Activated CD8-positive, alpha-beta T cell treated with anti-CD3 and anti-CD28 coated beads, Interleukin-2, amount 10 ng/mL, durations not matched to agents 7 days and 5 days (primary cell): ENCODE measurements at places on chromosomes 6 and 20. TPM values are rescaled to one million over a fixed set of nuclear protein-coding genes. Genes with fewer than 3 reads are reported as not detected.

HAO1 gene
- total RNA-seq: not detected

ARFGEF3 gene
- 0.05 TPM for total RNA-seq

CALHM4 gene
- not detected for total RNA-seq

STK35 gene
- total RNA-seq: 16.2 TPM

MUC21 gene
- total RNA-seq: not detected

SNPH gene
- total RNA-seq: 6.5 TPM

MTFR2 gene
- total RNA-seq: 27.2 TPM

PNLDC1 gene
- 0.79 TPM for total RNA-seq

GRCh38 chr6:80366051-80366450 is 259.6 kb downstream of the BCKDHB start:
- DNase-seq: no peak

DNA sequence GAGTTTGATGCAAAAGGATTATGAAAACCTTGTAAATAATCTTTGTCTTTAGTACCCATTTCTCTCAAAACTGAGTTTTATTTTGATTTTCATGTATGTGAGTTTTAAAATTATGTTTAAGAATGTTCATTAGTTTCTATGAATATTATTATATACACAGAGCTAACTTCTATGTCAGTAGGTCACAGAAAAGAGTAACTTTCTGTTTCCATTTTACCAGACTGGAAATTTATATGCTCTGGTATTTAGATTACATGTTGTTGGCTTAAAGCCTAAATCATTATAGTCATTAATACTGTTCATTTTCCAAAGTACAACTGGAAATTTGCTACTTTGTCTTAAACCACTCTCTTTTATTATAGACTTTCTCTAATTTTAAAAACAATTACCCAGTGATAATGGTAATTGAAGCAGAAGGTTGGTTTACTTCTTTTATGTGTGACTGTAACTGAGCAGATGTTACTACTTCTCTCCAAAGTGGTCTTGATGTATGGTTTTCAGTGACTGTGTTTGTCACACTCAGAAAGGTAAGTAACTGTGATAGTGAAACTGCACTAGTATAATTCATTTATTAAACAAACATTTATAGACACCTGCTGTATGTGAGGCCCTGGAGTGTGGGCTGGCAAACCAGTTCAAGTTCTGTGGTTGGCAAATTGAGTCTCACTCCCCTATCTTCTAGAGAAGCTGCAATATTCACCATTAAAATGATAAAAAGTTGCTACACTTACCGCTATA is 13.2 kb downstream of the CRYBG1 start:
- no peak for DNase-seq

DNA sequence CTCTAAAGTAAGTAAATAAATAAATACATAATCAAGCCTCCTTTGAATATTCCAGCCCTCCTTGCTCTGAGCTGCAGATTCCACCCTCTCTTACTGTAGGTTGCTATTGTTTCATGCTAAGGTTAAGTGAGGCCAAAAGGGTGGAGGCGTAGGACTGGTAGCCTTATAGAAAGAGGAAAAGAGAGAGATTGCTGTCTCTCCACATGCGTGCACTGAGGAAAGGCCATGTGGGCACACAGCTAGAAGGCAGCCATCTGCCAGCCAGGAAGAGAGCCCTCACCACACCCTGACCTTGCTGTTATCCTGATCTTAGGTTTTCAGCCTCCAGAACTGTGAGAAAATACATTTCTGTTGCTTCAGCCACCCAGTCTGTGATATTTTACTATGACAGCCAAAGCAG is 87.4 kb upstream of the SHLD1 start:
- DNase-seq: no peak

- DNase-seq: no peak
Measured at GRCh38 chr20:36473164-36473563, 68.2 kb upstream of the MYL9 start.

- no peak for DNase-seq
Measured at GRCh38 chr6:128124713-128125112, 223.9 kb upstream of the THEMIS start.

DNA sequence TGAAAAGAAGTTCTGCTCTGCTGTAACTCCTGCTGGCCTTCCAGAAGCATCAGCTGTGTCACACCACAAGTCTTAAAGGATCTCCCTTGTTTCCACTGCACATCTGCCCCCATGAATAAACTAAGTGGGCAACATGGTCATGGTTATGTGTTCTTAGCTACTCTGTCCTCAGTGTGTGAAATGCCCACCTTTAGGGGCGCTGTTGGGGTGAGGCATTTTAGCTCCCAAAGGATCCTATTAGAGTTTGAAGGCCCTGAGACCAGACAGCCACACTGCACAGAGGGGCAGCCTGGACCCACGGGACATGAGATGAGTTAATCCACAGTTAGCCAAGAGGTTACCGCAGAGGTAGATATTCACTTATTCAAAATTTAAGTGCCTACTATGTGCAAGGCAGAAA is 294.3 kb upstream of the QKI start:
- no peak for DNase-seq

DNA sequence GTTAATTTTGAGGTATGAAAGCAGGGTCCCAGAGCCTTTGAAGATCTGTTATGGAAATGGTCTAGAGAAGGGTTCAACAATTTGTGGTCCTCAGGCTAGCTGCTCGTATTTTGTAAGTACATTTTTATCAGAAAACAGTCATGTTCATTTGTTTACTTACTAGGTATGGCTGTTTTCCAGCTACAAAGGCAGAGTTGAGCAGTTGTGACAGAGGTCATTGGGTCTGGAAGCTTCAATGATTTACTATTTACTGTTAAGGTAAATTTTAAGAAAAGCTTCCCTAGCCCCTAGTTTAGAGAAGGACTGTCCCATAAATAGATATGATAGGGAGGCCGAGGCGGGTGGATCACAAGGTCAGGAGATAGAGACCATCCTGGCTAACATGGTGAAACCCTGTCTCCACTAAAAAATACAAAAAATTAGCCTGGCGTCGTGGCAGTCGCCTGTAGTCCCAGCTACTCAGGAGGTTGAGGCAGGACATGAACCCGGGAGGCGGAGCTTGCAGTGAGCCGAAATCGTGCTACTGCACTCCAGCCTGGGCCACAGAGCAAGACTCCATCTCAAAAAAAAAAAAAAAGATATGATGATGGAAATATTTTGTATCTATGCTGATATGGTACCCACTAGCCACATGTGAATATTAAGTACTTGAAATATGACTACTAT is 538.4 kb upstream of the CITED2 start:
- DNase-seq: no peak

DNA sequence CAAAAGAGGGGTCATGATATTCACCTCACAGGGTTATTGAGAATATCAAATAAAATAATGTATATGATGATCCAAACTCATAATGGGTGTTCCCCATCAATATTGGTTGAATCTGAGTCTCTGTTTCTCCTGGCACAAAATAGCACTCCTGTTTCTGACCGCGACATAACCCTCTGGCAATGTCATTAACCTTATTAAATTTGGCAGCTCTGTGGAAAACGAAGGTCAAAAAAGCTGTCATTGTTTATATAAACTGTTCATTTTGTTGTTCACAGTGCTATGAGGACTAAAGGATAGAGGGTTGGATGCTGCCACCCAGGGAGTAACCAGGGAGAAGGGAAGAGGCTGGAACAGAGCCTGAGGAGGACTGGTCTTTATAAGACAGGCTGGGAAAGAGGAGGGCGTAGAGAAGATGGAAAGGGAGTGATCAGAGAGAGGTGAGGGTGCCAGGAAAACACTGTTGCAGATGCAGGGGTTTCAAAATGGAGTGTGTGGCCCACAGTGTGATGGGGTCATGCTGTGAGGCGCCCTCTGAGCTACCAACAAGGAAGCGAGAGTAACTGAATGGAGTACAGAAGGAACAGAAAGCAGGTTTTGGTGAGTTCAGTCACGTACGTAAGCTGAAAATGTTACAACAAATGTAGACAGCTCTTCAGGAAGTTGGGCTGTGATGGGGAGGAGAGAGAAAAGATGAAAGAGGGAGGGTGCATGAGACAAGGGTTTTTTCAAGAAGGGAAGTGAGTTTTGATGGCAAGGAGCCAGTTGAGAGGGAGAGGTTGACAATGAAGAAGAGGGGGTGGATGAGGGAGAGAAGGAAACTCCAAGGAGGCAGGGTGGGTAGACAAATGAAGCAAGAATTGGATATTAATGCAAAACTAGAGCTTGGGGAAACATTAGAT is 251.6 kb upstream of the TAB2 start:
- peak; percentile 66 for DNase-seq

DNA sequence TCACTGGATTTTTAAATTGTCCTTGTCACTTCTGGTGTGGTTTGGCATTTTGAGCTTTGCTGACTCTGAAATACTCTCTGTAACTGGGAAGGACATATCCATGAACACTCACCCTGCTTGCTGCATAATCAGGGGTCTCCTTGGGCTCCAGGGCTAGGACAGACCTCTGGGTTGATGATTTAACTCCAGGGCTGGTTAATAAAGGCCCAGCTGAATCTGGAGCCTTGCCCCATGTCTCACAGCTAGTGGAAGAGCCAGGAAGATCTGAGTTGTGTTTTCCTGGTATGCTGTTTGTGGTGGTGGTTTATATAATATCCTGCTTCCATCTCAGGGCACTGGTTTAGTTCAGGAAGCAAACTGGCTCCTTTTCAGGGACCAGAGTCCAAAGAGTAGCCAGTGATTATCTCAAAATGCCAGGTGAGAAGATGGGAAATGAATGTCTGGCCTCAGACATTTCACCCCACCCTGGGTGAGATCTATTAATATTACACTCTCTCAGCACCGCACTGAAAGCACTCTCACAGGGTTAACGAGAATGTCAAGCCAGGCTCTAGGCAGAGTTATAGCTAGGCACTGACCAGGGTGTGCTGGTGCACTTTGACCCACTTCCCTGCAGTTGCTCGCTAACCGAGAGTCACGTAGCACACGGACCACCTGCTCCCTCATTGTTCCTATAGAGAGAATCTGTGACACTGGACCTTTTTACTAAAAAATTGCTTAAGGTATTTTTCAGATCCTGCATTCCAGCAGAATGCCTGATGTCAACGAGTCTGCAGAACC is 90.1 kb upstream of the SLC22A16 start:
- DNase-seq: no peak

DNA sequence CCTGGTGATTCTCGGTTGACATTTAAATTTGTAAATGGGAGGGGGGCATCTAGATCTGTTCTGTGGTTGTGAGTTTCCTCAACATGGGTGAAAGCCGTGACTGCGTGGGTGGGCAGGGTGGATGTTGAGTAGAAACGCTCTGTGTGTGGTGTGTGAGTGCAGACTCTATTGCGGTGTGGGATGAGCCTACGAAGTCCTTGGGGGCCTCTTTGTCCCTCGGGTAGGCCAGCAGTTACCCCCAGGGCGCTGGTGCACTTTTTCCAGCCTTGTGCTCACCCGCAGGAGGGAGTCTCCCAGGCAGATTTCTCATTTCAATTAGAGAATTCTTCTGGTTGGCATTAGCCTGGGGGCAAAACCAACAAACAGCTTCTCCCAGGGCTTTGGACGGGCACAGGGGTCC is 10.6 kb downstream of the TOX2 start:
- DNase-seq: no peak

DNA sequence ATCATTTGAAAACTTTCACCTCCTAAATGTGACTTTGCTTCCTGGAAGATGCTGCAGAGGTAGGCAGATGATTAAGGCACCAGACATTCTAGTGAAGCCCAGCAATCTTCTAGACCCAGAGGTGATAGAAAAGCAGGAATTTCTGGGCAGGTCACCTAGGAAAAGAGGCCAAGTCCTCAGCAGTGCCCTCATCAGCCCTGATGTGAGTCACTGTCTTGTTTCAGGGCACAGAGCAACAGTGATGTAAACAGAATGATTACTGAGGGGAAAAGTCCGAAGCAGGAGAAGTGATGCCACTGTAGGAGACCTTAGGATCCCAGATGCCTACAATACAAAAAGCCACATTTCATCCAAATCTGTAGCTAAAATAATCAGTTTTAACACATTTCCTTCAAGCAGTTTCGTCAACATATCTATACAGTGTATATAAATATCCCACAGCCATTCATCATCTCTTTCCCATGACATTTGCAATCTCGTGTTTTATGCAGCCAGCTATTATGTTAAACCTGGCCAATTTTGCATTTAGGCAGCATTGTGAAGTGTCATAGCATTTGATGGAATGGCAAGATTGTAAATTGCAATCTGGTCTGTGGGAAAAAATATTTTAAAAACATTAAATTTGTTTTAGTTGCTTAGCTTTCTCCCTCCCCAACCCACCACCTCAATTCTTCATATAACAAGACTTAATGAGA is 401.2 kb upstream of the RNF217 start:
- DNase-seq: no peak

DNA sequence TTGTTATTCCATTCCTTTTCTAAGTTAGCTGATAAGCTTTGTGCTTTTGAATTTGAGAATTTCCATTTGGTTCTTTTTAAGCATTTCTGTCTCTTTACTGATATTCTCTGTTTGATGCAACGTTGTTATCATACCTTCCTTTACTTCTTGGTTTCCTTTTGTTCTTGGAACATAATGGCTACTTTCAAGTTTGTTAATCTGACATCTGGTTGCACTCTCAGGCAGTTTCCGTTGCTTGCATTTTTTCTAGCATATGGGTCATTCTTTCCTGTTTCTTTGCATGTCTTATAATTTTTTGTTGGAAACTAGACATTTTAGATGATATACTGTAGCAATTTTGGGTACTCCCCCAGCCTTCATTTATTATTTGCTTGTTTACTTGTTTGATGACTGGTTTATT is 12.5 kb downstream of the CDC5L start:
- no peak for DNase-seq

DNA sequence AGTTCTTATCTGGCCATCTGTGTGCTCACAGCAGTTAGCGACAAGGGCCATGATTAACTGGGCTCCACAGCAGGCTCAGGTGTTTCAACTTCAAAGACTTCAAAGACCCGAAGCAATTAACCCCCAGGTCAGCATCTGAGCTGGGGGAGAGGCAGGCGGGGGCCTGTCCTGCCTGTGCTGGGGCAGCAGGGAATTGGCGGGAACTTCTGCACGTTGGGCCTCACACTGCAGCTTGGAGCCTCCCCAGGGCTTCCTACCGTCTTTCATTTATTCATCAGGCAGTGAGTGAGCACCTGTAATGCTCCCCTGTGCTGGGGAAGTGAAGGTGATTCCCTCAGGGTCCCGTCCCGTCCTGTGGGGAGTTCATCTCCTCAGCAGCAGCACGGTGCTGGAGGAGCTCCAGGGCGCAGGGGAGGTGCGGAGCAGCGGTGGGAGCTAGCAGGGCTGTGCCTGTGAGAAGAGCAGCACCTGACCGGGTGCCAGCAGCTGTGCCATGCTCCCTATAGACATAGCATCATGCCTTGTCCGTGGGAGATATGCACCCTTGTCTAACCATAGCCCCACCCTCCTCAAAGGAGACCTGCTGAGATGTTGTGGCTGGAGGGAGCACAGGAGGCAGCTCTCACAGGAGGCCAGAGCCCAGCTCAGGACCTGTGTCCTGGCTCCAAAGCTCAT is 51.8 kb upstream of the FRMD1 start:
- DNase-seq: no peak

GRCh38 chr20:62898093-62898964 is 28.0 kb downstream of the DIDO1 start:
- no peak for DNase-seq

- no peak for DNase-seq
Measured at GRCh38 chr6:35543459-35544193, 30.9 kb upstream of the TULP1 start.

- DNase-seq: no peak
Measured at GRCh38 chr20:13868331-13868730, 83.5 kb downstream of the NDUFAF5 start.

GRCh38 chr6:52388790-52389189 is 26.8 kb downstream of the PAQR8 start:
- DNase-seq: no peak

- no peak for DNase-seq
Measured at GRCh38 chr6:134754013-134754690, 195.7 kb downstream of the ALDH8A1 start.

GRCh38 chr20:17617212-17617867 is 47.5 kb downstream of the DSTN start:
- peak; percentile 54 for DNase-seq

GRCh38 chr6:22590423-22590822 is 21.1 kb downstream of the HDGFL1 start:
- no peak for DNase-seq
